ENCODE measurements at places on chromosomes 7 and 10.

DNA sequence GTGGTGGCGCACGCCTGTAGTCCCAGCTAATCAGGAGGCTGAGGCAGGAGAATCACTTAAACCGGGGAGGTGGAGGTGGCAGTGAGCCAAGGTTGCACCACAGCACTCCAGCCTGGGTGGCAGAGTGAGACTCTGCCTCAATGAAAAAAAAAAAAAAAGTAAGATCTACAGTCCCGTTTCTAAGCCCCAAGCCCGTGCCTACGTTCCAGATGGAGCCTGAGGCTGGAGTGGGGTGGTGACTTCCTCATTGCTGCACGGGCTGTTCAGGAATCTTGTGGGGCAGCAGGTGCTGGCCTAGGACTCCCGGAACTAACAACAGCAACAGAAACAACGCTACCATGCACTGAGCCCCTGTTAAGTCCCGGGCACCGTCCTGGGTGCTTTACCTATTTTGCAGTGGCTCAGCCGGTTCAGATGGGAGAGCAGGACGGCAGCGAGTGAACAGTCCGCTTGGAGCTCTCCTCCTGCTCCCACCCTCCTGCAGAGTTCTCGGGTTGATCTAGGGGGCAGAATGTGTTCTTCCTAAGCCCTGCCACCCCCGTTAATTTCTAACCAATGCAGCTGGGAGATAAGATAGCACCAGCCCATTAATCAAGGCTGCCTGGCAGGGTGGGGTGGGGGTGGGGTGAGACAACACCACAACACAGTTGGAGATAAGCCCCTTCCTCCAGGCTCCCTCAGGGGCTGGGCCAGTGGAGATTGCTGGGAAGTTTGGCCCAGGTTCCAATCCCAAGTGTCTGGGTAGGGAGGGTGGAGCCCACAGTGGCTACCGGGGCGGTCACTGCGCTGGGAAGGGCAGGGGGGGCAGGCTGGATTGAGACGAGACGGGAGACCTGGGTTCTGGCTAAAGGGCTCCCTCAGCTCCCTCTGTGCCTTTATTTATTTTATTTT lies 17.0 kb upstream of the SFRP5 start:
- DNase-seq, result no peak

- DNase-seq, result no peak
These were observed at the start of gene ASB13 for GRCh38 chr10:5666008-5666840. Gene ASB13, minus strand, starts transcription at chr10:5666595. Its CDS starts 44 bp downstream, at chr10:5666551.

DNA sequence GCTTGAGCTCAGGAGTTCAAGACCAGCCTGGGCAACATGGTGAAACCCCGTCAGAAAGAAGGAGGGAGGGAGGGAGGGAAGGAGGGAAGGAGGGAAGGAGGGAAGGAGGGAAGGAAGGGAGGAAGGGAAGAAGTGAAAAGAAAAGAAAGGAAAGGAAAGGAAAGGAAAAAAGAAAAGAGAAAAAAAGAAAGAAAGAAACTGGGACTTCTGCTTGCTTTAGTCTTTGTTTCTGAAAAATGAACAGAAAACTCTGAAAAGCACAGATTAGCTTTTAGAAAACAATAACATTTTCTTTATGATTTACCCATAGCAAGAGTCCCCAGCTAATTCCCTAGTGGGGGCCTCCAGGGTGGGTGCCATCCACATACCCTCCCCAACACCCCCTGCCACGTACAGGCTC lies 46.8 kb downstream of the ATOH7 start:
- DNase-seq, result no peak

DNA sequence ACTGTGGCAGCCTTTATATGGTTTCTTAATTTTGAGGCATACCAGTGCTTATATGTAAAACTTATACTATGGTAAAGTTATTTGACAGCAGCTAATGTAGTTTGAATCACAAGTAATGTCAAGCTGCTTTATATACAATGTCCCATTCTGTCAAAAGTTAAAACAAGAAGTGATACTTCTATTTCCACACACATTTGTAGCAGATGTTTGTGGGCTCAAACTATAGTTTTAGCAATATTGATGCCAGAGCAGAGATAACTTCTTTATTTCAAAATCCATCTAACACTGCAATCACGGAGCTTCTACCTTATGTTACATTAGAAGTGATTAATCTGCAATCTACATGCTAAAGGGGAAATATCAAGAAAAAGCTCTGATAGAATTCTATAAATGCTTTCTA lies 149.6 kb downstream of the ADK start:
- no peak for DNase-seq

DNA sequence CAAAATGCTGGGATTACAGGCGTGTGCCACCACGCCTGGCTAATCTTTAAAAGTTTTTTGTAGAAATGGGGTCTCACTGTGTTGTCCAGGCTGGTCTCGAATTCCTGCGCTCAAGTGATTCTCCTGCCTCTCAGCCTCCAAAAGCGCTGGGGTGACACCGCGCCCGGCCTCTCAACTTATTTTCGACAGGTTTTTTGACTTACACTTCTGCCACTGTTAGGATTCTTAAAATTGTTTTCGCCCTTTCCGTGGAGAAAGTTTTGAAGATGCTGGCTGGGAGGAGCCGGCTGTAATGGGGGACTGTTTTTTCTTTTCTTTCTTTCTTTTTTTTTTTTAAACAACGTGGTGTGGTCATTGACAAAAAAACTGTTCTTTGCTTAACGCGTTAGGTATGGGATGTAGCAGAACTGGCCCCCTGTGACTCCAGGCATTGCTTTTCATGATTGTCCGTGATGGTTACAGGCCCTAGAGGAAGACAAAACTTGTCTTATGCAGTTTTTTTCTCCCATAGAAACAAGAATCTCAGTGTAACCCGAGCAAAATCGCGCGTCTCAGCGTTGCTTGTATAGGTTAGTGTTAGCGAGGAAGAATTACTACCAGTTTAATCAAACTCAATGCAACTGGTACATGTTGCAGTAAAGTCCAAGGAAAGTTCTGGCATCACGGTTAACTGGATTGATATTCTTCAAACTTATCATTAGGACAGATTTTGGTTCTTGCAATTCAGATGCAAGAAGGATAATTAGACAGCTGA lies 72.2 kb downstream of the DAGLB start:
- DNase-seq, result no peak

- no peak for DNase-seq
These were observed 125.7 kb downstream of the ARHGAP22 start for GRCh38 chr10:48478980-48479811.

GRCh38 chr10:4159173-4159572 lies 374.2 kb upstream of the KLF6 start:
- DNase-seq, result no peak

DNA sequence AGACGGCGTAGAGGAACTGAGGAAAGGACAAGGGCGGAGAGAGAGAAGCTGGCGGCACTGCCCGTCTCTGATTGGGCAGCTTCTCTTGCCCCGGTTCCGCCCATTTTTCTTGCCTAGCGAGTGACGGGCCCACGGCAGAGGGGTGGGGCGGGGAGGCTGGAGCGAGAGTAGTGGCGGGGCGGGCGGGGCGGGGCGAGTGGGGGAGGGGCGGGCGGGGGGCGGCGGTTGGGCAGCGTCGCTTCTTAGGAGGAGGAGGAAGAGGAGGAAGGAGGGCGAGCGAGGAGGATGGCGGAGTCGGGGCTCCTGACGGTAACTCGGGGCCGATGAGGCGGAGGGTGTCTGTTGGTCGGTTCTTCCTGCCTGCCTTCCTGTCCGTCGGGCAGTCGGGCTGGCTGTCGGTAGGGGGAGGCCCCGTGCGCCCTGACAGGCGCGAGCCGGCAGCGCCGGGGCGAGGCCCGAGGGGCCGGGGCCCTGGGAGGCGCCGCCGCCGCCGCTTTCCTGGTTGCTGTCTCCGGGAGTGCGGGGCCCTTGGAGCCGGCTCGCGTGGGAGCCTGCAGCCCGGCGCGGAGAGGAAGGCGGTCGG lies at the start of gene SHOC2:
Gene SHOC2, plus strand, starts transcription at position 256 of the 583 bp plus-strand sequence. CDS start 44,755 bp downstream, outside the sequence.
- no peak for DNase-seq

DNA sequence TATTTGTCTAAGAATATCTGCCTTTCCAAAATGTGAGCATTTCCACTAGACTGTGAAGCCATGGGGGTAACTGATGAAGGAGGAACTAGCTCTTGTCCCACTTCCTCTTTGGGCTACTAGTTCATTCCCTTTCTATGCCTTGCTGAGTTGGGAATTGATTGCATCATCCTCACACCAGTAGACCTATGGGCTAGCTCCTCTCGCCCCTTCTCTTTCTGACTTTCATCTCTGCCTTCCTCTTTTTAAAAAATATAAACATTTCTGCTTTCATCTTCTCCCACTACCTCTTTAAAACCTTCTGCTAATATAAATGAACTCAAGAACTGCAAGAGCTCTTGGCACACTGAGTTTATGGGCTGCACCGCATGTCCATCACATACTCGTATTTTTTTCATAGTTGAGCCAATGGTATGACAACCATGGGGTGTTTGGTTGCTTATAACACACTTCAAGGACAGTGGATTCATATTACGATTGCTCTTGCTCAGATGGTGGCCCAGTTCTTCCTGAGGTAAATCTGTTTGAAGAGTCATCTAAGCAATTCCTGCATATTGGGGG lies 182.0 kb downstream of the REEP3 start:
- no peak for DNase-seq

GRCh38 chr7:81839708-81840369 lies 70.0 kb upstream of the HGF start:
- no peak for DNase-seq

DNA sequence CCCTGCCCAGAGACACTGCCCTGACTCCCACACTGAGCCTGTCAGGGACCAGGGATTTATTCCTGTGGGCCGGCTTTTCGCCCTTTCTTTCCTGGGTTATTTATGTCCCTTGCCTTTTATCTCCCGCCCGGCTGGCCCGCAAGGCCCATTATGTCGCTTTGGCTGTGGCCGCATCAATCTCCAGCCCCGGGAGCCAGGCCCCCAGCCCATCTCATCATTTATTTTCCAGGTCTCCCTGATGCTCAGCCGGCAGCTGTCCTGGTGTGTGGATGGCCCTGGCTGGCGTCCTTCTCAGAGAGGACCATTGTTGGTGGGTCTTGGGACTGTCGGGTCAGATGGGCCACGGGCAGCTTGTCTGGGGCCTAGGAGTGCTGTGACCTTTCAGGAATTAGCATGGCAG lies 82.3 kb downstream of the FAM241B start:
- no peak for DNase-seq

GRCh38 chr10:84863675-84864074 lies 535.3 kb downstream of the CCSER2 start:
- DNase-seq, result no peak

GRCh38 chr7:47538846-47539311 lies 43.0 kb downstream of the TNS3 start:
- DNase-seq, result no peak

- DNase-seq, result no peak
These were observed 162.9 kb downstream of the BAMBI start for GRCh38 chr10:28840202-28840601.

DNA sequence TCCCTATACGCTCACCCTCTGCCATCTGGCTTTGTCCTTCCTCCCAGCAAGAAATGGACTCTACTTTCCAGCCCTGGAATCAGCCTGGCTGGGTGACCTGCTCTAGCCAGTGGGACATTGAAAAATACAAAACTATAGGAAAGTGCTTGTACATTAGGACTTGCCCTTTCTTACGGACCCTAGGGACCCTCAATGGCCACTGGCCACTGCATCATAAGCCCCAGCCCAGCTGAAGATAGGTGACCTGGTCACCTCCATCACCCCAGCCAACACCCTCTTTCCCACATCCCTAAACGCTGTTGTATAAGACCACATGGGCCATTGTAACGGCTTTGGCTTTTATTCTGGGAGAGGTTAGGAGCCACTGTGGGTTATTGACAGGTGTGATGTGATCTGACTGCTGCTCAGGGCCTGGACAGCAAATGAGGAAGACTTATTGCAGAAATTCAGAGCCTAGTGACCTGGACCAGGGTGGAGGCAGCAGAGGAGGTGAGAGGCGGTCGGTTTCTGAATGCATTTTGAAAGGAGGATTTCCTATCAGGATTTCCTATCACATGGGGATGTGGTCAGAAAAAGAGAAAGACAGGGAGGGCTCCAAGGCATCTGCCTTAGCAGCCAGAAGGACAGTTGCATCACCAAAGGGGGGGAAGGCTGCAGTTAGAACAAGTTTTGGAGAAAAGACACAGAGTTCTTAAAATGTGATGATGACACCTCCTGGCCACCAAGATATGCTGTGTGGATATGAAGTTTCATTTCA lies 2.2 kb upstream of the LMBR1 start:
- DNase-seq, result no peak

DNA sequence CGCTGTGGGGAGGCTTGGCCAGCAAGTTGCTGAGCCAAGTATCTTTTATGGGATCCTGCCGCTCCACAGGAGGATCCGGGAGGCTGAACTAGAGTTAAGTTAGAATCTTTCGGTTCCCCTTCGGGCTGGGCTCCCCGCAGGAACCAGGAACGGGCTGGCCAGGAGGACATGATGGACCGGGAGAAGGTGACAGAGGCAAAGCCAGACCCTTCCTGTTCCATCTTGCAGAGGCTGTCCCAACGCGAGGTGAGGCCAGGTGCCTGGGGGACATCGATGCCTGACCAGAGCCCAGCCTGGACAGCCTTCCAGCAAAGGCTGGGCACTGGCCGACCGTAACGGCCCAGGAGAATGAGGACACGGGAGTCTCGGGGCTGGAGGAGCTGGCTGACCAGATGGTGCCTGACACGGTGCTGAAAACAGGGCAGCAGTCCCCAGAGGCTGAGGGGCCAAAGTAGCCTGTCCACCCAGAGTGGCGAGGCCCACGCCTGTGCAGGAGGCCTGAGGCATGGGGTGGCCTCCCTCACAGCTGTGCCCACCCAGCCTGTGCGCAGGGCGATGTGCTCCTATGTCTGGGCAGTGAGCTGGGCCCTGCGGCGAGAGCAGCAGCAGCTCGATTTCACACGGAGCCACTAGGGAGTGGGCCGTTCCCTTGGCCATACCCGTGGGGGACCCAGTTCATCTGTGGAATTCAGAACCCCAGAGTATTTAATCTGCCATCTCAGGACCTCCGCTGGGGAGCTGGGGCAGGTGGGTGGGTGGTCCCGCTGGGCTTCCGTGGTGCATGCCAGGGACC lies 1.8 kb upstream of the PAOX start:
- no peak for DNase-seq

DNA sequence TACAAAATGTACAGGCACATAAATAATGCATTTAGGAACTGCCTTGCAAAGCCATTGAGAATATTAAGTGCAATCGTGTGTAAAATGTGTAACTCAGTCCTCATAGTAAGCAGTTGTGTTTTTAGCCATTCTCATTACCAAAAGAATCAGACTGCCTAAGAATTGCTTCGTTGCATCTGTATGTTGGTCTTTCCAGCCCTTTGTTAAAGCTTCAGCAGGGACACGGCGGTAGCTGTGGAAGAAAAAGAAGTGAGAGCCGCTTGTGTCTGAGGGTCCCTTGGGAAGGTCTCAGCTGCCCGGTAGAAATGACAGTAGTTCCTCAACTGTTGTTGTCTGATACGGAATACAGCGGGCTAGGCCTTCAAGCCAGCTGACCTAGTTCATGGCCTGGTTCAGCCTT lies 22.8 kb upstream of the ACSL5 start:
- no peak for DNase-seq

GRCh38 chr10:30467651-30468338 lies 33.8 kb downstream of the MAP3K8 start:
- DNase-seq, result no peak

Measured in GM04503 (cell line).